ENCODE measurements at places on chromosomes 4 and X.

DNA sequence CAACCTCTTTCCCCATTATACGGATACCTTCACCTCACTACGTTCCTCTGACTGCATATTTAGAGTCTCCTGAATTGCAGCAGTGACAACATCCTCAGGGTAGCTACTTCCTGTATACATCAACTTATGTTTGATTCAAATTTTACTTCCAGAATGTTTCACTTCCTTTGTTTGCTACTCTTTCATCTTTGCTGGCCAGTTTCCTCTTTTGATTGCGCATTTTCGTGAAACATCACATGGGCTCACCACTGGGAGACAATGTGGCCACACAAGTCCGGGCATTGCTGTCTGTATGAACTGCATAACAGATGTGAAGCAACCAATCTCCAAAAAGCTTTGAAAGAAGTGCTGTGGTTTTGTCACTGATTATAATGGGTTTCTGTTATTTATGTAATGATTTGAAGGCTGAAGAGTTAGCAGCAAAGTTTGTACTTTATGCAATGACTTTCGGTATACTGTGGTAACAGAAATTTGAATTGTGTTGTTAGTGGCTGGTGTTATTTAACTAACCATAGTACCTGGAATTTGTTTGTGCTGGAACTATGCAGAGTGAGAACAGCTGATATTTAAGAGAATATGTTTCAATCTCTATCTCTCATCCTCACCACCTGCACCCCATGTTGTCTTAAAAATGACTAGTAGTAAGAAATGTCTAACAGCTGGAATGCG lies 7.4 kb downstream of the SNCA start:
- DNase-seq, result peak; percentile 48

DNA sequence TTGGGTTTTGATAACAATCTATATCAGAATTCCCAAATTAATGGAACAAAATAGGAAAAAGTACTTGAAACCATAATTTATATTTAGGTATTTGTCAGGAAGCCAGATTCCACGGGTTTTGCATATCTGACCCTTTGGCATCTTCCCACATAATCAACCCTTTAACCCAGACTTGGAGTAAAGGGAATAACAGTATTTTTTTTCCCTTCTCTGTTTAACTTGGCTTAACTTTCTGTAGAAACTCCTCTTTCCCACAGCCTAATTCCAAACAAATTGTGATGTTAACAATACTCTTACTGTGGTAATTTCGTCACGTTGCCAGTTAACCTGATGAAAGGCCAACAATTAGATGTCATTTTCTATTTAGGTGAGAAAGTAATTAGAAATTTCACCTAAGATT lies 49.4 kb upstream of the GUCY1A1 start:
- no peak for DNase-seq

- no peak for DNase-seq
These were observed 9.6 kb upstream of the STK32B start for GRCh38 chr4:5041699-5042098.

DNA sequence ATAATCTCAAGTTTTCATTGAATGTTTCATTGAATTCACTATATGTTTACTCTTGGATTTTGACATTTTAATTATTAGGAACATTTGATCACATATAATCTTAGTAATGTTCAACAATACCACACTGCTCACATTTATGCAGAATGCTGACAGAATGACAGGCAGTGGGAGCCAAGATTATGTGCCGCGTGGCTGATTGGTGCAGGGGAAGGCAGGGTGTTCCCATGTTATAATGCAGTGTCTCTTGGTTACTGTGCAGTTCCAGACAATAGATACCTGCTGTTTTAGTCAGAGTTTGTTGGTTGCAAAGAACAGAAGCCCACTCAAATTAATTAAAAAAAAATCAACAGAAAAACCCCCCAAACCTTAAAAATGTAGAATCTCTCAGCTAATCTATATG lies 33.0 kb downstream of the FHIP1A start:
- no peak for DNase-seq

DNA sequence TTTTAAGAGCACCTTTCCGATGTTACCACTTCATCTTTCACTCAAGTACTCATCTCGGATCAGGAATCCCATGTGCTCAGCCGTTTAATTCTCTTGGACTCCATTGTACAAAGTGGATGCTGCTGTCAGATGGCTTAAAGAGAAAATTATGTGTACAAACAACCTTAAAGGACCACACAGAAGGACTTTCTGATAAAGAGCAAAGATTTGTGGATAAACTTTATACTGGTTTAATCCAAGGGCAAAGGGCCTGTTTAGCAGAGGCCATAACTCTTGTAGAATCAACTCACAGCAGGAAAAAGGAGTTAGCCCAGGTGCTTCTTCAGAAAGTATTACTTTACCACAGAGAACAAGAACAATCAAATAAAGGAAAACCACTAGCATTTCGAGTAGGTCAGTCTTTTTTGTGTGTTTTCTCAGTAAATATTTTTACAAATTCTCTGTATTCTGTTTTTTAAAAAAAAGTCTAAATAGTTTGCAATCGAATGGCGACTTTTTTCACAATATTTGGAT lies 20.1 kb downstream of the MMAA start:
- no peak for DNase-seq

GRCh38 chrX:154327038-154327820 lies 31.6 kb downstream of the TKTL1 start:
- DNase-seq, result no peak

- no peak for DNase-seq
These were observed 12.8 kb downstream of the SCARB2 start for GRCh38 chr4:76200771-76201231.

- DNase-seq, result peak; percentile 13
These were observed 25.9 kb downstream of the SMIM31 start for GRCh38 chr4:164779811-164780216.

GRCh38 chrX:18810416-18810815 lies 103.0 kb downstream of the PPEF1 start:
- no peak for DNase-seq

- DNase-seq, result no peak
These were observed 3.9 kb upstream of the RRAGB start for GRCh38 chrX:55713631-55714030.

GRCh38 chrX:39112143-39112542 lies 310.9 kb downstream of the MID1IP1 start:
- DNase-seq, result no peak

GRCh38 chr4:22498866-22499265 lies 17.0 kb downstream of the ADGRA3 start:
- DNase-seq, result no peak

DNA sequence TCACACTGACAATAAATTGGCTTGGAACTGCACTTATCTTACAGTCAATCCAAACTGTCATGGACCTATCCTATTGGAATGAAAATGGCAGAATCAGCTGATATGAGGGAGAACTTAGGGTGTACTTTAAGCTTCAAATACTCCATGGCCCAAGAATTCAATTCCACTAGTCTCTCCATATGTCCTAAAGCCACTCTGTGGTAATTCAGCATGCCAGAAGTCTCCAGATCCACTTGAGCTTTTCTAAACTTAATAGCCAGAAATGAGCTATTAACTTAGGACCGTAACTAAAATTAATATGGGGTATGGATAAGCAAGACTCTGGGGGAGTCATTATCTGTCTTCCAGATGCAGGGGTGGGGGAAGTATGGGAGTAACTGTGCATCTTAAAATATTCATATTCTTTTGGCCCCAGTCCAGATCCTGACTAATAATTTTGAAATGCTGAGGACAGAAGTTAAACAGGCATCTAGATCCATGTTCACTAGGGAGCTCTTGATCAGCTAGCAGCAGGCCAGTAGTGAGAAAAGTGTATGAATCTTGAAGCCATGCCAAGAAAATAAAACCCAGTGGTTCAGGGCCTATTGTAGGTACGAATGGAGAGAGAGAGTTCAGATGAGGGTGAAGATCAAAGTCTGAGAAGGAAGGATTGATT lies 167.6 kb downstream of the DKK2 start:
- no peak for DNase-seq

GRCh38 chrX:805103-805670 lies 174.6 kb downstream of the SHOX start:
- DNase-seq, result no peak

DNA sequence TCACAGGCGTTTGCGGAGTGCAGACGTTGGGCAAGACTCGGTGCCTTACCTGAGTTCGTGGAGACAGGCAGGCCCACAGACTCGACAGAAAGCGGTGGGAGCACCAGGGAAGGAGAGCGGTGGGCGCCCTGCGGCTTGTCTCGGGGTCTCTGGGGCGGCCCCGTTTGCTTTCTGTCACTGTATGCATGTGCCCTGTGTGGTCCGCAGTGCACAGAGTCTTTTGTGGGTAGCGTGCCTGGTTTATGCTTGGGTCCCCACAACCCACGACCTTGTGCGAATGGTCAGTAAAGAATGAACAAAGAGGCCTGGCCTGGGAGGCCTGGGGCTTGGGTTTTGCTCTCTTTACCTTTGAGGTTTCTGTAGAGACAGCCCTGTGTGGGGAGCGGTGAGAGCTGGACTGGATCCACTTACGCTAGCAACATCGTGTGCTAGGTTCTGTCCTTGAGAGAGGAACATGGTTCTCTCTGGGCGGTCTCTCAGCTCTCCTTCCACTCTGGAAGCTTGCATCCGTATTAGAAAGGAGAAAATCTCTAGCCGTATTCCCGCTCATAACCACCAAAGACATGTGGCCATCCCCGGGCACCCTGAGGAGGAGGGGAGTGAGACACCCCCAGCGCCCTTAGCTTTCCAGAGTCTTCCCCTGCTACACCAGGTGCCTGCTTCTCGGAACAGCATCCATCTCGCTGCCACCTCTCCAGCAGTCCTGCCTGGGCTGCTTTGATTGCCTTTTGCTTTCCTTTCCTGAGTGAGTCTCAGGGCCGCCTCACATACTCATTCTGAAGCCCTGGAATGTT lies 1.2 kb downstream of the TADA2B start:
- no peak for DNase-seq

- DNase-seq, result no peak
These were observed 805.3 kb upstream of the TENM3 start for GRCh38 chr4:181437895-181438294.
